ENCODE measurements at places on chromosomes 13 and 19. TPM values are rescaled to one million over a fixed set of nuclear protein-coding genes. Genes with fewer than 3 reads are reported as not detected.

- DNase-seq = no peak
Measured at GRCh38 chr13:104143760-104144416, 1077.7 kb upstream of the SLC10A2 start.

DNA sequence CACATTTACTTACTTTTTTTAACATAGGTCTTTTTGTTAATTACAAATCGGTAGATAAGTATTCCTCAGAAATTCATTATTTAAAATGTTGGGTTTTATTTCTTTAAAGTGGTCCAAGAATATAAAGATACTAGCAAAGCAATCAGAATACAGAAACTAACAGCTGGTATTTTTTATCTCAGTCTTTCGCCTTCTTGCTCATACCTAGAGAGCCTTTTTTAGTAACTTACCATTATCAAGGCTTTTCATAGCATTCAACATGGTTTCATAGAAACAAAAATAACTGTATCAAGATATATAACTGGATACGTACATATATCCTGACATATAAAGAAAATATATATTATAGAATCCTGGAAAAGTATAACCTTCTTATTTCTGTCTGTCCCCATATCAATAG lies 227.8 kb upstream of the MIR17HG start:
- no peak for DNase-seq

The ZNF134 gene
- 13.0 TPM for total RNA-seq

DNA sequence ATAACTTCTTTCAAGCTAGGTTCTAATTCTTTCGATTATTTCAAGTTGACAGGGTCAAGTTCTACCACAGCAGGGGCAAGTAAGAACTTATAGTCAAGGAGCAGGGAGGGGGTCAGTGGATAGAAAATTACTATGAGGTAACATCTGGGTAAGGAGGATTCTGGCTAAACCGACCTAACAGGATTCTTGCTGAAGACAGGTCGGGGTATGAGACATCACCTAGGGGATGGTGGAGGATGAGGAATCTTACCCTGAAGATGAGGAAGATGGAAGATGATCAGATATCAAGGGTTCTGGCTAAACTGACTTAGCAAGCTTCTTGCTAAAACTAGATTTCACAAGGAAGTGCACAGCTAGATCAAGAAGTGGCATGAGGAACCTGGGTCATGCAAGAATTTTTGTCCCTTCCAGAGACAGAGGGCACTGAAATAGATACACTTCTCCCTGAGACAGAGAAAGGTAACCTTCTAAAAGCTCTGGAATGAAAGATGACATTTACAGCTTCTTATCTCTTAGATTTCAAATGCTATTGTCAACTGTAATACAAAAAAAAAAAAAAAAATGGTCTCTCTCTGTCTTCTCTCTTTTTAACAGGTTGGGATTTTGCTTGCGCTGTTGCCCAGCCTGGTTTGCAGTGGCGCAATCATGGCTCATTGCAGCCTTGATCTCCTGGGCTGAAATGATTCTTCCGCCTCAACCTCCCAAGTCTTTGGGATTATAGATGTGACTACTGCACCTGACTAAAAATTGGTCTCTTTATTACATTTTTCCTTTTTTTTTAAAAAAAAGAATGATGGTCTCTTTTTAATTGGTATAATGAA lies 9.6 kb upstream of the METTL21C start:
- no peak for DNase-seq

The PSG2 gene
- not detected for total RNA-seq

DNA sequence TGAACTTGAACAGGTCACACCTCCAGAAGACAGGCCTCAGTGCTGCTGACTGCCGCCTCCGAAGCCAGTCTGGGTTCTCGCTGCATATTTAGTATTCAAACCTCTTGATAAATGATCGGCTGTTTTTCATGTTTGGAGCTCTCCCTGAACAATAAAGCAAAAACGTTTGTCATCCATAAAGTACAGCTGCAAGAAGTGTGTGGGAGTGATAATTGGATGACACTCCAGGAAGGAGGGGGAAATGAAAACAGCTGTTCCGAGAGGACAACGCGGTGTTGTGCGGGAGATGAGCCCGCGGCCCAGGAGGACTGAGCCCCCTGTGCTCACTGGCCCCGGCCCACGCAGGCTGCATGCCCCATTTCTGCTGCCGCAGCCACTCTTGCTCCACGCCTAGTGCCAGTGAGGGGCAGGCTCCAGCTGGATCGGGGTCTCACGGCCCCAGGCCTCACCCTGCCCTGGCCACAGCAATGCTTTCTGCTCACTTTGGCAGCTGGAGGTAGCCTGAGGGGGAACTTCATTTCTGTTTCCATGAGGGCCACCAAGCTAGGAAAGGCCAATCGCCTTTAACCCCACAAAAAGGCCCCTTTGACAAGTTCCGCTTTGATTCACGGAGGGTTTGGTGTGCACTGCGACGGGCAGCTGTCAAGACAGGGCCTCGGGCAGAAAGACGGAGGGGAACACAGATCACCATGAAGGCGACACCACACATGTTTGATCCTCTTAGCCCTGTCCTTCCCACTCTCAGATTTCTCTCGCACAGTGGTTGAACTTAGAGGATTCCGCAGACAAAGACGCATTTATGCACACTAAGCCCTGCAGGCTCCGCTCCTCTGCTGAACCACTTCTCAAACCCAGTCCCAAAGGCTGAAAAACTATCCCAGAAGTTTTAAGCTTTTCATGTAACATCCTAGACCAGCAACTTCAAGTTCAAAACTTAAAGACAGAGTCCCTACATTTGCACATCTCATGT lies 537.6 kb downstream of the EFNB2 start:
- no peak for DNase-seq

GRCh38 chr13:110497003-110497402 lies 64.5 kb downstream of the RAB20 start:
- no peak for DNase-seq

- no peak for DNase-seq
Measured at GRCh38 chr13:27839809-27840467, 47.7 kb downstream of the GSX1 start.

DNA sequence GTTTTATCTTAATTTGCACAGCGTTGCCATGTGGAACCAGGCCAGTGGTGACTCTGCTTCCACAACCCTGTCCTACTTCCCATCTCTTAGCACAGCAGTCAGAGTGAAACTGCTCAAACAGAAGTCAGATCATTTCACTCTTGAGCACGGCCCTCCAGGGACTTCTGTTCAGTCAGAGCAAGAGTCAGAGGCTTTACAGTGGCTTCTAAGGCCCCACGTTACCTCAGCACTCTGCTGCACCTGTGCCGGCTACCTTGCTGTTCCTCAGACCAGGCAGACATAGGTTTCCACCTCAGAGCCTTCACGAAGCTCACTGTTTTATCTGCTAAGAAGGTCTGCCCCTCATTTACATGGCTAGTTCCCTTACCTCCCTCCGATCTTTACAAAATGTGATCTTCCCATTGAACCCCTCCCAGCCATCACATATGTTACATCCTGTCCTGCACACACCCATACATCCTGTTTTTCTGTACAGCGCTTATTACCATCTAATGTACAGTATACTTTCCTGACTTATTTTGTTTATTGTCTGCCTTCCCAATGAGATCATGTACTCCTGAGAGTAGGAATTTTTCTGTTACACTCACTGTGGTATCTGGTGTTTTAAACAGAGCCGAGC lies 41.6 kb downstream of the TM9SF2 start:
- peak; percentile 60 for DNase-seq

The CYP4F22 gene
- 1.5 TPM for total RNA-seq

The MIA gene
- not detected for total RNA-seq

The ZNF224 gene
- total RNA-seq = 13.3 TPM

GRCh38 chr13:26067601-26068000 lies 15.8 kb upstream of the SHISA2 start:
- DNase-seq = no peak

GRCh38 chr13:40024967-40025714 lies 369.7 kb downstream of the COG6 start:
- no peak for DNase-seq

The ZNF471 gene
- 1.3 TPM for total RNA-seq

- no peak for DNase-seq
Measured at GRCh38 chr13:62299988-62300387, 884.3 kb upstream of the PCDH20 start.

The SIAH3 gene
- 0.11 TPM for total RNA-seq

- no peak for DNase-seq
Measured at GRCh38 chr13:113647351-113648215, 10.4 kb downstream of the ATP4B start.

The PPP1R13L gene
- total RNA-seq = 4.6 TPM

DNA sequence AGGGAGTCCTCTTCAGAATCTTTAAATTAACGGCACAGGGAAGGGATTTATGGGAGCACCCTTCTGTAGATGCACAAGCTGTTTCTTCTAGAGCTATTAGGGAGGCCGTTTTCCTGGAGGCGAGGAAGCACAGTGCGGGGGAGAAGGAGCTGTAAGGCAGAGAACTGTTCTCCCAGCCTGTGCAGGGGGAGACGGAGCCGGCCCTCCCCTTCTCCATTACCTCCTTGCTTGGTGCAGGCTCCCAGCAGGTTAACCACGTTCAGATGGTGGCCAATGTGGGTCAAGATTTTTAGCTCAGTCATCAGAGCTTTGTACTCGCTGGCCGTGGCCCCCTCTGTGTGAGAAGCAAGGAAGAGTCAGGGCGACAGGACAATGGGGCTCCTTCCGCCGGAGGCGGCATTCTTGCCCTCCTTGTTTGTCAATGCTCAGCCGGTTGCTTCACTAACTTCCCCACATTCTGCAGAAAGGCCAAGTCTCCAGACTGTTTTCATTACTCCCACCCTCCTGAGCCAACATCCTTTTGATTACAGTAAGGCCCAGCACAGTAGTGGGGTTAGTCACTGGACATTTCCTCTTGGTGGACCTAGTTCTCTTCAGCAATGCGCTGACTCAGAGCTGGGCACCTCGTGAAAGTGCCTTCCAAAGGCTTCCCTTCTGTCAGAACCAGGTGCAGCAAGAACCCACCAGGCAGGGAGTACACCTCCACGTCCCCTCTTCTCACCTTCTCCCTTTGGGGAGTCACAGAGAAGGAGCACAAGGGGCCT lies 165.4 kb downstream of the FLT1 start:
- DNase-seq = no peak

GRCh38 chr19:38142176-38143035 lies 81.6 kb downstream of the DPF1 start:
- DNase-seq = peak; percentile 82

- no peak for DNase-seq
Measured at GRCh38 chr19:31352782-31353651, 3.8 kb upstream of the TSHZ3 start.

GRCh38 chr19:46813839-46814358 lies 25.5 kb upstream of the SLC1A5 start:
- DNase-seq = no peak

DNA sequence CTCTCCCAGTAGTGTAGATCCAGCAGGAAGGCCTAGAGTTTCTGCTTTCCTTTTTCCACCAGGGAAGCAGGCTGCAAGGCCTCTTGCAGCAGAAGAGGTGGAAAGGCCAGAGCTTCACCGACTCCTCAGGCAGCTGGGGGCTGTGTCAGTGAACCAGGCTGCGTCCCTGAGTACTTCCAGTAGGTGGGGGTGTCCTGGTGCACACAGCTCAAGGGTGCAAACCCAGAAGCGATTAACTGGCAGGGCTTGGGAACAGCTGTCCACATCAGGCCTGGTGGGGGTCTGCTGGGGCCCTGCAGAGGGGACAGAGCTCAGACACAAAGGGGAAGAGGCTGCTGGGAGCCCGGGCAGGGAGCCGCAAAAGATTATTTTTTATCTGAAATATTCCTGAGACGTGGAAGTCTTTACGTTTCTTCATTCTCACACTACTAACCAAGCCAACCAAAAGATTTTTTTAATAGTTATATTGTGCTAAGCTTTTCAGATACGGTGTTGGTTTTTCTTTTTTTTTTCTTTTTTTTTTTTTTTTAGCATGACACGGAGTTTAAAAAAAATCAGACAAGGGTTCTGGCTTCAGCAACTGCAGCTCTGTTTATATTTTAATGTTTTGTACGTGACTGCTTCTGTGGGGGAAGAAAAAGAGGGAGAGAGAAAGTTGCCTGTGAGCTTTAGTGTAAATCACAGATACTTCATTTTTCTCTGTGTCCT lies 11.0 kb downstream of the TSHZ3 start:
- peak; percentile 55 for DNase-seq

GRCh38 chr13:73129023-73129422 lies 70.2 kb downstream of the KLF5 start:
- no peak for DNase-seq

DNA sequence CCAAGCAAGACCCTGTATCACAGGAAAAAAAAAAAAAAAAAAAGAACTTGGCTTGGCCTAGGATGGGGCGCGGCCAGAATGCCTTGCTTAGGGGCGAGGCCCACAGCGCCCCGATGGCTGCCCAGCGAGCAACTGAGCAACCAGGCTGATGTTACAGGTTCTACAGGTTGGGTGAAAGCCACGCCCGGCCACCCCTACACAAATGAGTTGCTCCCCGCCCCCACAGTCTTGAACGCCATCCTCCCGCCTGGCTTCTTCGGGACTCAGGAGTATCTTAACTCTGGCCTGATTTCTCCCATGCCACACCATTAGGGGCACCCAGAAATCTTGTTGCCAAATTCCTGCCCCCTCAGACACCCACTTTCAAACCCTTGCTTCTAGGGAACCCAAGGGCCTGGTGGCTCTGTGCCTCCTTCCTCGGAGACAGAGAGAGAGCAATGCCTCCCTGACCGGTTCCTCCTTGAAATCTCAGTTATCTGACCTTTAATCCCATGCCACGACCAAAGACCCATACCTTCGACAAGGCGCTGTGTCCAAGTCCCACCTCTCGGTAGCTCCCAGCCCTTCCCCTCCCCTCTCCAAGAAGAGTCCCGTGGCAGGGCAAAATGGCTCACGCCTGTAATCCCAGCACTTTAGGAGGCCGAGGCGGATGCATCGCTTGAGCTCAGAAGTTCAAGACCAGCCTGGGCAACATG lies 1.1 kb upstream of the CBLC start:
- no peak for DNase-seq

The MTUS2 gene
- total RNA-seq = not detected

The PSG6 gene
- not detected for total RNA-seq

- DNase-seq = no peak
Measured at GRCh38 chr13:40311356-40312101, 354.9 kb downstream of the FOXO1 start.

- DNase-seq = no peak
Measured at GRCh38 chr19:39828015-39828653, 5.8 kb downstream of the DYRK1B start.

DNA sequence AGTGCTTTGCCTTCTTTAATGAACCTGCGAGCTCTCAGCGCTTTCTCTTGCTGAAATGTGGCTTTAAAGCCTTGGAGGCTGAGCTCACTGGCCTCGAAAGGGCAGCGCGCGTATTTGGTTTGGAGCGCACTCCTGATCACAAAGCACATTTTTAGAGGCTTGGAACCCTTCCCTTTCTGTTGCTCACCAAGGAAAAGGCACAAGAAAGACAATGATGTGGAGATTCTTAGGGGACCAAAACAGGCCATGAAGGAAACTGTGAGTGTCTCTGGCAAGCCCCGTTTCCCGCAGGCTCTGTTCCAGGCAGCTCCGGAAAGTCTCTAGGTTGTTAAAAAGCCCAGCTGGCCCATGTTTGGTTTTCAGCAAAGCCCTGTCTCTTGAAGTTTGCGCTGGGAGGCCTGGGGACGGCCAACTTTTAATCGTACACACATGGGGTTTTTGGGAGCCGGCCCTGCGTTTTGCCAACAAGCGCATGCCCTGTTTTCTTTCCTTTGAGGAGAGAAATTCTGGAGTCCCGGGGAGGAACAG lies 9.4 kb upstream of the SPC24 start:
- no peak for DNase-seq

The LRRC4B gene
- not detected for total RNA-seq

Data from activated CD8-positive, alpha-beta T cell treated with anti-CD3 and anti-CD28 coated beads for 36 hours (primary cell).